ENCODE measurements at places on chromosomes 2 and 18.
A peak's percentile ranks its signal among the peaks of the same experiment; 100 is the strongest.

DNA sequence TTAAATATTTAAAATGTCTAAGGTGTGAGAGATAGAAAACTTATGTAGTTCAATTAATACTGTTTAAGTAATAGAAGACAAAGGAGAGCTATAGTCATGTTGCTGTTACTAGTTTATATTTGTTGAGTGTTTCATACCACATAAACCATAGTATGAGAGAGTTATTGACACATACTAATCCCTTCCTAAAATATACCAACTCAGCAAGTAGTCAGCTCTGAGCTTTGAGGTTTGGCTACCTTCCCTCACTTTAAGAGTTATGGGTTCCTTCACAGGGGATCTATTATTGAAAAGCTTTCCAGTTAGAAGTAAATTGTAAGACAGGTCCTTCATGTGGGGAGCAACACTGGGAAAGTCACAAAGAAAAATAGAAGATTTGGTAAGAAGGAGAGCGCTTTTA is 701.6 kb upstream of the ZEB2 start:
- DNase-seq = no peak

DNA sequence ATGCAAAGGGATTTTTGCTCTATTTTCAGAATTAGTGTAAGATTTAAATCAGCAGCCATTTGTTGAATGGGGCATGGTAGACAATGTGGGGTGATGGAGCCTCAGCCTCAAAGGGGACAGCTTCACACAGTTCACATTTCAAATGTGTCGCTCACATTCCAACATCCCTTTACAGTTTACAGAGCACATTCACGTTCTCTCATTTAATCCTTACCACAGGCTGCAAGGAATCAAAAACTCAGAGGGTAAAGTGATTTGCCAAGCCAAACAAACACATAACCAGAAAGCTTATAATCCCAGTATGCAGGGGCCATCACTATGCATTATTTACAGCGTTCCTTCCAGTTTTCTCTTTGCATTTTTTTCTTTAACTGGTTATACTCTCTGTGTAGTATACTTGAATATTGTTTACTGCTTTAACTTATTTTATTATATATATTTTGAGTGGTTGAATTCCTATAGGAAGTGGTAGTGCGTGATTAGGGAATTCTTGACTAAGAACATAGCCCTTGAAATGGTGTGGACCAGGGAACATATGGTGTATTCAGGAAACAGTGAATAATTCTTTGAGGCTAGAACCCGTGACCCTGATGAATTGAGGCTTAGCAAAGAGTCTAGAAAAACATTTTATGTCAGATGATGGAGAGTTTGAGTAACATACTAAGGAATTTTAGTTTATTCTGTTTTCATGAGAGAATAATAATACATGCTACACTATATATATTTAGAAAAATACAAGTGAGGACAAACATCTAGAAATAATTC is 18.1 kb upstream of the TAF1B start:
- DNase-seq = no peak

DNA sequence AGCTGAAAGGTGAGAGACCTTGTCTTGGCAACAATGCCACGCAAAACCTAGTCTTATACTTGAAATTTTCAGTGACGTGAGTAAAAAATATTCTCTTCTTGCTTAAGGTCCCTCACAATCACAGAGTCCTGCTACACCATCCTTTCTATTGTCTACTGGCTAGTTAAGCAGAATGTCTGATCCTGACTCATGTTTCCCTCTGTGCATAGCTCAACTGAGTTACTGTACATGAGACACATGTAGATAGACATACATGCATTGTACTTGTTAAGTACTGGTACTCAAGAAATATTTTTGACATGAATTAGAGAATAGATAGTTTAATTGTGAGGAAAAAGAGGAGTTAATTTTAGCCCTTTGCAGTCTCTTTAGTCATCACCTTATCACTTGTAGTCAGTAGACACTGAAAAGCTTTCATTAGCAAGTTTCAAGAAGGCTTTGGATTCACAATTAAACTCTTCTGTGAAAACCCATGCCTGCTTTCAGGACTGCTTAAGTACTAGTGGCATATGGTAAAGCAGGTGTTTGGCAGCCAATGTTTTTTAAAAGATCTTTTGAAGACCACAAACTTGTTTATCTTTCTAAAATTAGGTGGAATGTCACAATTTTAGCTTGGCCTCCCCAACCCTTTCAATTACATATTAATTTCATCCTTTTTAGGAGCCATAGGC is 158.7 kb upstream of the CCDC150 start:
- DNase-seq = no peak

GRCh38 chr2:37561615-37562569 is 109.5 kb downstream of the CDC42EP3 start:
- DNase-seq = no peak

DNA sequence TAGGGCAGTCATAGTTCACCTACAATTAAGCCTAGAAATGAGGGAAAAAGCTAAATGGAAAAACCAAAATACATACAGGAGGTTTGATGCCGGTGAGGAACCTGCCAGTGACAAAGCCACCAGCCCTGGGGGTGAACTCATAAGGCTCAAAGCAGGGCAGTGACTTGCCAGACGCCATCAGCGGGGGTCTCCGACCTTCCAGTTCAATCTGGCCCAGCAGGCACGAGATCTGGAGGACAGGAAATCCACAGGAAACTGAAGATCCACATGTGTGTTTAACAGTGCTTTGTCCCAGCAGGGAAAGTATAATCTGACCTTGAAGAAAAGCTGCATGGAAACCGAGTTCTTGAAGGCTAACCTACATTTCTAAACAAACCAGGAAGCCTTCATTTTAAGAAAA is 60.1 kb downstream of the POLR1A start:
- DNase-seq = peak; percentile 23

- no peak for DNase-seq
These were observed 30.6 kb downstream of the HNRNPLL start for GRCh38 chr2:38572167-38572566.

- DNase-seq = no peak
These were observed 227.4 kb downstream of the SS18 start for GRCh38 chr18:25862881-25863600.

DNA sequence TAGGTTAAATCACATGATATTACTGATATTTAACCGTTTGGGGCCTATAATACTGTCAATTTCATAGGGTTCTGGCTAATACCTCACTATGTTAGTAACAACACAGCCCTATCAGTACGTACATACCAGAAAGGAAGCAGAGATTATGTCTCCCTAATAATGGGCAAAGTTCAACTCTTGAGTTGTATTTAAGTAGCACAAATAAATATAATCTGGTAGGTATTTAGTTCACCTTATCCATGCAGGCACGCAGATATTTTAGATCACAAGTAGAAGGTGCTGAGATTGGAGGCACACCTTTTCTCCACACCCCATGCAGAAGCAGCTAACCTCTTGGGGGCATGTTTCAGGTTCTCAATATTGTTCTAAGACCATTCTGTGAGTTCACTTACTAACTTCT is 118.9 kb downstream of the IRS1 start:
- DNase-seq = no peak

DNA sequence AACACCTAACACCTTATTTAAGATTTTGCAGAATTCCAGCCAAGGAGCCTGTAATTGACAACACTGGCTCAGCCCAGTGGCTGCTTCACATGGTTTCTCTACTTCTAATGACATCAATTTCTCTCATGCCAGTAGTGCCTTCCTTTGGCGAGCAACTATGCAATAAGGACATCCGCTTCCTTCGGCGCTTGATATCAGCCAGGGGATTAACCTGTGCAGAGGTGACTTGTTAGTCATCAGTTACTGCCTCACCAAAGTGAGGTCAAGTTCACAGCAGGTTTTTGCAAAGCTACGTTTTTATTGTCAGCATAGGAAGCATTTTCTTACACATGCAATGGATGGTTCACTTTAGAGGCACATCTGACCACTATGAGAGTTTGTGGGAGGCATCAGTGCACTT is 24.0 kb upstream of the EDAR start:
- DNase-seq = no peak

DNA sequence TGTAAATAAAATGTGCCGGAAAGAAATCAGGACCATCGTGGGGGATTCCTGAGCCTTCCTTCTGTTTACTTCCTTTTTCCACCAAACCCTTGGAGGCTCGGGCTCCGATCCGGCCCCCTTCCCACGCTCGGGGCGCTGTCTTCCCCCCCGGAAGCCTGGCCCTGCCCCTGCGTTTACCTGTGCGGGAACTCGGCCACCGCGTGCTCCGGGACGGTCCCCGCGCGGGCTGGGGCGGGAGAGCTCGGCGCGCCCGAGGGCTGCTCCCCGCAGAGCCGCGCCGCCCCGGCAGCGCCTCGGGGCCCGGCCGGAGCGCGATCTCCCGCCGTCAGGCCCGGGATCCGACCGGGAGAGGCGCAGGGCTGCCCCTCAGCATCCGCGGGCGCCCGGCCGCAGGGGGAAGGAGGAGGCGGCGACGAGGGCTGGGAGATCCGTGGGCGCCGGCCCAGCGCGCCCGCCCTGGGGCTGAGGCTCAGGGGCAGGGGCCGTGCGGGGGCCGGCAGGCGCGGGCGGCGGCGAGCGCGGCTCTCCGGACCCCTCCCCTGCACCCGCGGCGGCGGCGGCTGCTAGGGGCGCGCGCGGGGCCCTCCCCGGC is 435 bp downstream of the ADCY3 start:
- DNase-seq = peak; percentile 83

GRCh38 chr2:73823916-73824523 is 4.7 kb upstream of the STAMBP start:
- DNase-seq = no peak

DNA sequence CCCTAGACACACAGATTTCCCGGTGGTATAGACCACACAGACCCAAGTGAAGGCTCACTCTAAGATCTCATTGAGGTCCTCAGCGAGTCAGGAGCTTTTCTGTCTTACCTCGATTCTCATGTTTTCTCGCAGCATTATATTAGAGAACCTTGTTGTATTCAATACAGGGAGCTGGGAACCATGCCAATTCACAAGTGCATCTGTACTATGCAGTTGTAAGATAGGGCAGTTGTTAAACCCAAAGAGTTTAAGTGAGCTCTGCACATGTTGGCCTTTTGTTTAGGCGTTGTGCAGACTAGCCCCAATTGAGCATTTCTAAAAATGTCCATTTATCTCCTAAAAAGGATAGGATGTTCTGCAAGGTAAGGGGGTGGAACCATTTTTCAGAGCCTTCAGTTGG is 59.6 kb downstream of the FEZ2 start:
- DNase-seq = no peak

- no peak for DNase-seq
These were observed 61.0 kb upstream of the NFE2L2 start for GRCh38 chr2:177325554-177325953.

GRCh38 chr2:19955544-19956422 is 34.1 kb downstream of the WDR35 start:
- no peak for DNase-seq

DNA sequence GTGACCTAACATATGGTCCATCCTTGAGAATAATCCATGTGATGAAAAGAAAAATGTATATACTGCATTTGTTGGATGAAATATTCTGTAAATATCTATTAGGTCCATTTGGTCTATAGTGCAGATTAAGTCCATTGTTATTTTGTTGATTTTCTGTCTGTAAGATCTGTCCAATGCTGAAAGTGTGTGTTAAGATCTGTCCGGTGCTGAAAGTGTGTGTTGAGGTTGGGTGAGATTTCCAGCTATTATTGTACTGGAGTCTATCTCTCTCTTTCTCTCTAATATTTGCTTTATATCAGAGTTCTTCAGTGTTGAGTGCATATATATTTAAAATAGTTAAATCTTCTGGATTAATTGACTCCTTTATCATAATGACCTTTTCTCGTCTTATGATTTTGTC is 828.8 kb upstream of the CRIM1 start:
- DNase-seq = no peak

DNA sequence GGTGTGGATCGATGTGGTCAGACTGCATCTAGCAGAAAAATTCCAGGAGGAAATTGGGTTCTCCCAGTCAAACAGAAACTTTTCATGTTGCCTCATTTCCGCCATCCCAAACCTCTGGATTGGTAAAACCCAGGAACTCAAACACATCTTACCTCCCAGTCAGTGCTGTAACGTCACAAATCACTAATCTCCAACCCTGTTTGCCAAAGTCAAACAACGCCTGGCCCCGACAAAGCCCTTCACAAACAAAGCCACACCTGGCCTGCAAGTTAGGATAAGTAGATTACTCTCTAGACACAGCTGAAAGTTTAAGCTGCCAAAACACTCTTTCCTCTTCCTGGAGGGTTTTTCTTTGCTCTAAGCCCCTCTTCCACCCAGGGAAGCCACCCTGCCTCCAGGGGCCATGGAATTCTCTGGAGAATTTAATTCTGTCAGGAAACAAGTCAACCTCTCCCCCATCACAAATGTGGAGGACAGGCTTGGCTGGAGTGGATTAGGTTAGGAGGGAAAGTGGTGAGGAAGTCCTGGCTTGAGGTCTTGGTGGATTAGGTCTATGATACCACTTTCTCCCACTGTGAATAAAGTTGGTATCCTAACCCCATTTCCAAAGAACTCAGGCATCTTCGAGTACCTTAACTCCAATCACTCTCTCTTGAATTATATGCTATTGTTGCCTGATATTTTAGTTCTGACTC is 86.7 kb downstream of the LYPD6B start:
- no peak for DNase-seq

GRCh38 chr2:221554769-221555493 is 17.2 kb downstream of the EPHA4 start:
- no peak for DNase-seq

GRCh38 chr2:15354596-15355366 is 206.4 kb downstream of the NBAS start:
- DNase-seq = no peak

GRCh38 chr2:74556831-74557370 is 2.4 kb downstream of the DOK1 start:
- no peak for DNase-seq

- peak; percentile 90 for DNase-seq
These were observed 46.3 kb downstream of the PSD4 start for GRCh38 chr2:113219889-113220641.

- DNase-seq = peak; percentile 88
These were observed 2.9 kb downstream of the LRATD1 start for GRCh38 chr2:14635391-14635871.

- DNase-seq = peak; percentile 93
These were observed 108.7 kb upstream of the KCTD1 start for GRCh38 chr18:26656944-26657536.

Measured in posterior vena cava (tissue), 2 donors.